ENCODE measurements at places on chromosomes 6 and 20. TPM values are rescaled to one million over a fixed set of nuclear protein-coding genes. Genes with fewer than 3 reads are reported as not detected.

The SLC26A8 gene
- 0.52 TPM for total RNA-seq

GRCh38 chr6:16621002-16621401 is 140.3 kb downstream of the ATXN1 start:
- no peak for DNase-seq

DNA sequence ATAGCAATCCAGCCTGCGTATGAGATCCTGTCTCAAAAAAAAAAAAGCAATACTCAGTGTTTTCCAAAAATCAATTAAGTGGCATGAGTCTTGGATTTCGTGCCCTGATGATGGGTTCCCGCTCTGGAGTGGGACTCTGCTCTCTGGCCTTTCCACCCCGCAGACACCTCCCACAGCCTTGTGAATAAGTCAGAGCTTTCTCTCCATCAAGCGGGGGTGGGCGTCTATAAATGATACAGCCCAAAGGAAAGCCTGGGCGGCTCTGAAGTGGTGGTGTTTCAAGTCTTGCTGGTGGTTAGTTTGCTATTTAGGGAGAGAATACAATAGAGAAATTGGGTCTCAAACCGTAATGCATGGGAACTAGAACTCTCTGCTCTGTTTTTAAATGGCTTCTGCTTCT is 52.5 kb upstream of the TAGAP start:
- no peak for DNase-seq

DNA sequence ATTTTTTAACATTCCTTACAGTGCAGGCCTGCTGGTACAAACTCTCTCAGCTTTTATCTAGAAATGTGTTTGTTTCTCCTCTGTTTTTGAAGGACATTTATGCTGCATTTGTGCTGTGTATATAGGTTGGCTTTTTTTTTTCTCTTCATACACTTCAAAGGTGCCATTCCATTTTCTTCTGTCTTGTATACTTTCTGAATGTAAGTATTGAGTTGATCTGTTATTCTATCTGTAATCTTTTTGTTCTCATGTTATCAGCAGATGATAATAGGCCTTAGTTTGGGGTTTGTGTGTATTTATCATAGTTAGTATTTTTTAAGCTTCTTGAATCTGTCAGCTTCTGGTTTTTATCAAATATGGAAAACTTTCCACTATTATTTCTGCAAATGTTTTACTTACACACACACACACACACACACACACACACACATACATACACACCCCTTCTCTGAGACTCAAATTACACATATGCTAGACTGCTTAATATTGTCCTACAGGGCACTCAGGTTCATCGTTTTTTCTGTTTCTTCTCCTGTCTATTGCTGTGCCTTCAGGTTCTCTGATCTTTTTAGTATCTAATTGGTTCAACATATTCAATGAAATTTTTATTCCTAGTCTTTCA is 74.6 kb downstream of the RPP40 start:
- no peak for DNase-seq

- no peak for DNase-seq
Observed at GRCh38 chr6:22290045-22290444, 6.8 kb downstream of the PRL start.

GRCh38 chr6:98833307-98834059 is 891 bp upstream of the POU3F2 start:
- peak; percentile 65 for DNase-seq

Measured in upper lobe of right lung (tissue), 1 donor.